ENCODE measurements at places on chromosomes 5 and 9.
A peak's percentile ranks its signal among the peaks of the same experiment; 100 is the strongest.

GRCh38 chr5:39412721-39413394 lies 11.9 kb downstream of the DAB2 start:
- DNase-seq = no peak

DNA sequence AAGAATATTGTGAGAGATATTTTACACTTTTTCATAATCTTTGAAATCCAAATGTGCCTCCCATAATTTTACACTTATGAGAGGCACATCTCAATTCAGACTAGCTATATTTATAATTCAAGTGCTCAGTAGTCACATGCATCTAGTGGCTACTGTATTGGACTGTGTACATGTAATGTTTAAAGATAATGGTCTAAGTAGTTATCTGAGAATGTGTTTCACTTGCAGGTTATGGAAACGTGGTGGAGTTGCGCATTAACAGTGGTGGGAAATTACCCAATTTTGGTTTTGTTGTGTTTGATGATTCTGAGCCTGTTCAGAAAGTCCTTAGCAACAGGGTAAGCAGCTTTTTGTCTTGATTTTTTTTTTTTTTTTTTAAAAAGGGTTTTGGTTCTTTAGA lies 28.8 kb downstream of the G3BP1 start:
- no peak for DNase-seq

DNA sequence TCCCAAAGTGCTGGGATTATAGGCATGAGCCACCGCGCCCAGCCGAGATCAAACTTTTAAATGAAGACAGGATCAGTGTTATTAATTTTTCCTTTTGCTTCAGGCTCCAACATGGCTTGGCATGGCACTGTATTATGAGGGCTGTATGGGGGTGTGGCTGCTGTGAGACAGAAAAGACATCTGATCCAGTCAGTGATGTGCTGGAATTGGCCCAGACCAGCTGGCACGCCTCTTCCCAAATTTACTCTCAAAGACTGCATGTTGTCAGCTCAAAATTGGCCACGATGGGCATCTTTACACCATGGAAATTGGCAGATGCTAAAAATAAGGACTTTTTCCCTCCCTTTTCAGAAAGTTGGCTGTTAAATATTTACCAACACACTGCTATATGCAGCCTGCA lies 12.1 kb upstream of the COL27A1 start:
- no peak for DNase-seq

DNA sequence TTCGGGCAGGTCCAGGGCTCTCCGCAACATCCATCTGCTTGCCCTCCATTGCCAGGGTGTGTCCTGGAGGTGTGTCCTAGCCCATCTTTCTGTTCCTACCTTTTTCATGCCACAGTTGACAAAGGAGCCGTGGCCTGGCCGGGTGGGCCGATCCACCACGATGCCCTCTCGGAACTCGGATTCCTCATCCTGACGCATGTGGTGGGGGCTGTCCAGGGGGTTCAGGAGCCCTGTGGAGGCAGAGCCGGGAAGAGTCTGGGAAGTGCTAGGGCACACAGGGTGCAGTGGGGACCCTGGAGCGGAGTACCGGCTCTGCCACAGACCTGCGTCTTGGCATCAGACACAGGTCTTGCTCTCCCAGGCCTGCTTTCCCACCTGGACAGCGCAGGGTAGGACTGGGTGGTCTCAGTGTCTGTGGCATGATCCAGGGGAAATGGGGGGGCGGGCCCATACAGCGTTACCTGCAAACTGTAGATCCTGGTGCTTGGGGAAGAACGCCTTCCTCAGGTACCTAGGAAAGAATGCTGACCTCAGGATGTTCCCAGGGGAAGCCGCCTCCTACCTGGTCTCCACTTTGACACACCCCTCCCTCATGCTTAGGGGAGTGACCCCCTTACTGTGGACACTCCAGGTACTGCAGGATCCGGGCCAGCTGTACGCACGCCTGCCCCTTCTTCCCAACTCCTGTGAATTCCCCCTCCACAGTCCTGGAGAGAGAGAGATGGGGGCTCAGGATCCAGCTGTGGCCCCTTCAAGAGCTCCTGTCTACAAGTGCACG lies 3.5 kb downstream of the SPOUT1 start:
- DNase-seq = no peak

DNA sequence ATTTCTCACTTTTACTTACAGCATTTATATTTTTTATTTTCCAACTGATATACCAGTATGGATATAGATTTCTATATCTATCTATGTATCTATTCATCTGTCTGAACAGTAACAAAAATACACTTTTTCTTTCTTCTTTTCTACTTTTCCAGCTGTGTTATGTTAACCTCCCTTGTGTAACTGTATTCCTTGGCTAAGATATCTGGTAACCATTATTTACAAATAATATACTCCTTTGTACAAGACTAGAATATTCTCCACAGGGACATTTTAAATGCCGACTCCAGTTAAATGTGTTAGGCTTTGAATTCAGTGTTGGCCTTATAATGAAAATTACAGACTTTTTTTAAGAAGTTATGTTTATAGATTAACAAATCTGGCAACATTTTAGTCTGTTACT lies 168.7 kb downstream of the XRCC4 start:
- DNase-seq = no peak

- no peak for DNase-seq
These were observed 208.6 kb downstream of the DRD1 start for GRCh38 chr5:175235251-175235960.

GRCh38 chr5:157944077-157944633 lies 85.2 kb upstream of the CLINT1 start:
- DNase-seq = no peak

DNA sequence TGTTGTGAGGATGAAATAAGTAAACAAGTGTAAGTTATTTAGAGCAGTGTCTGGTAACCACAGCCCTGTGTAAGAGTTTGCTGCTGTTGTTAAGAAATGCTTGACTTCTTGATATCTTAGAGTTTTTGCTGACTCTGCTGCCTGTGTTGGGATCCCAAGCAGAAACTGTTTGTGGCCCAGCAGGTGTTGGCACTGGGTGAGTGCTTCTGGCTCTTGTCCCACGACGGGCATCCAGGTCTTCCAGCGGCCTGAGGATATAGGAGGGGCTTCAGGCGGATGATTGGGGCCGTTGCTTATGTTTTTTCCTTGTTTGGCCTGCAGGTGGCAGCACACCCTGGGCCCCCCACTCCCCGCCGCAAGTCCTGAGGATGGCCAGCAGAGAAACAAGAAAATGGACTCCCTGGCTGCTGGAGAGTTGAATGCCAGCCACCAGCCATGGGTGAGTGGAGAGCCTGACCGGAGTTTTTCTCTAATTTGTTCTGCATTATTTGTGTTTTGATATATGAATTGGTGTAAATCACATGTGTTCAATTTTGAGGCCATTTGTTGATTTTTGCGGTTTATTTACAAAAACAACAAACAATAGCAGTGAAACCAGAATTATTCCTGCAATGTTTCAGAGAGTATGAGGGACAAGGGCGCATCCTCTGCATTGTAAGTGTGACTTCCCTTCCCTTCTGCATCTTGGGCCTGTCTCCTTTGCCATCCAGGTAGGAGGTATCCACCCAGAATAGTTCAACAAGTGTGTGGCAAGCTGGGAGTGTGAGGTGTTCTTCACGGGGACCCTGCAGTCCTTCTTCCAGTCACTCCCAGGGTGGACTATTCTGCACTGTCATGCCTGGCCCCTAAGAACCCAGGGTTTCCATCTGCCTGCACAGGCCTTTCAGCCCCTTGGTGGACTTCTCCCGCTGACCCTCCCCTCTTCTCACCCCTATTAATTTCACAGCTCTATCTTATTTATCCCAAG lies 50.3 kb downstream of the SLC22A5 start:
- DNase-seq = peak; percentile 71

DNA sequence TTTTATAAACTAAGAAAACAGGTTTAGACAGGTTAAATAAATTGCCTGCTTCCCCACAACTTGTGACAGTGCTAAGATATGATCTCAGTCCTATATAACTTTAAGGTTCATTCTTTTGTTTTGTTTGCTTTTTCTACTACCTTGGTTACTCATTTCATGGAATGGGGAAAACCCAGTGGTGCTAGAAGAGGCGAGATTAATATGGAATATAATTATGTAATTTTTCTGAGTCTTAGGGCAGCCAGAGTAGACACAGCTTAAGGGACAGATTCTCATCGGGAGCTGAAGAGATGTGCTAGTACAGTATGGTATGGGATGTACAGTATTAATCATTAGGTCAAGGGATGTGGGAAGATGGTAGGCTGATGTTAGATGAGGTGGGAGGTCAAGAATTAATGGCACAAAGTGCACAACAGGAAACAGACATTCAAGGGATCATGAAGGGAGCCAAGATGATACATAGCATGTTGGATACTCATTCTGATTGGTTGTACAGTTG lies 6.2 kb downstream of the TRIM32 start:
- peak; percentile 71 for DNase-seq

- DNase-seq = peak; percentile 34
These were observed 7.2 kb downstream of the SNAPC4 start for GRCh38 chr9:136392538-136393449.

DNA sequence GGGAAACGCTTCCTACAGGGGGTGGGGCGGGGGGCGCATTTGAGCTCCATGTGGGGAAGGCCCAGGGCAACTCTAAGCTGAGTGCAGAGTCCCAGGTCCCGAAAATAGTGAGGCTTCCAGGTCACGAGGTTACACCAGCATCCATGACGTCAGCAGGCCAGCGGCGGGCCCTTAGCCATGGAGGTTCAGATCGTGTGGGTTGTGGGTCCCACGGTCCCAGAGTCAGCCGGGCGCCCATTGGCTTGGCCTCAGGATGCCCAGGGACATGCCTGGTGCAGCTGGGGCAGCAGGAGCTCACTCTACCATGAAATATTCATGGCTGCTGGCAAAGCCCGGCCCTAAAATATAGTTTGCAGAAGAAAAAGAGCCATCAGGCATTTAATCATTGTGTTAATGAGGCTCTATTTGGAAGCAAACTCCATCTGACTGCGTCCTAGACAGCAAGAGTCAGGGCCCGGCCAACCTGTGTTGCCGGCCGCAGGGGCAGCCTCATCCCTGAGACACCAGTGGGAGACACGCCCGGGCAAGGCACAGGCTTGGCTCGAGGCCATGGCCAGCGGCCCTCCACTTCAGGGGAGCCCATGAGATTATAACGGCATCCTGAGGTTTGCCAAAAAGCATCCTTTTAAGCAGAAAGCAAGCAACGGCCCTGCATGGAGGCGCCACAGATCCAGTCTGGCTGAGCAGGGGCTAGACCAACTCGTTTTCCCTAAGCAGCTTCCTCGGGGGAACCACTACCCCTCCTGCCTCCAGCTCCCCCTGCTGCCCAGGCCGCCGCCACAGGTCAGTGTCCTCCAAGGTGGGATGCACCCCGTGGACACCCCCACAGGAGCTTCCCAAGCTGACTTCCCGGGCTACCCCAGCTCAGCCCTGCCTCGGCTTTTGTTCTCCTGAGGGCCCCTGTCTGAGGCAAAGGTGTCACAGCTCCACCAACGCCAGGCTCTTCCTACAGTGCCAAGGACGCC lies 108.9 kb upstream of the PPP1R26 start:
- no peak for DNase-seq

DNA sequence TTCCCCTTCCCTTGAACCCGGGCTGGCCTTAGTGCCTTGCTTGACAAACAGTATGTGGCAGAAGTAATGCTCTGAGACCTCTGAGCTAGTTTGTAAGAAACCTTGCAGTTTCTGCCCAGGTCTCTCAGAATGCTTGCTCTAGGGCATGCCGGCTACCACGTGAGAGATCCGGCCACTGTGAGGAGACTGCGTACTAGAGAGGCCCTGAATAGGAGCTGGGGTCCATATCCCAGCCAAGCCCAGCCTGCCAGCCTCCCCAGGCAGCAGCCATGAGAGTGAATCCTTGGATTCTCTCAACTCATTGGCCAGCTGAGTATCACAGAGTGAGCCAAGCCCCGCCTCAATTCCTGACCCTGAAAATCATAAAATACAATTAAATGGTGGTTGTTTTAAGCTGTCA lies 16.0 kb upstream of the COL15A1 start:
- no peak for DNase-seq

- DNase-seq = peak; percentile 33
These were observed 166.9 kb downstream of the DMRT2 start for GRCh38 chr9:1217076-1217475.

DNA sequence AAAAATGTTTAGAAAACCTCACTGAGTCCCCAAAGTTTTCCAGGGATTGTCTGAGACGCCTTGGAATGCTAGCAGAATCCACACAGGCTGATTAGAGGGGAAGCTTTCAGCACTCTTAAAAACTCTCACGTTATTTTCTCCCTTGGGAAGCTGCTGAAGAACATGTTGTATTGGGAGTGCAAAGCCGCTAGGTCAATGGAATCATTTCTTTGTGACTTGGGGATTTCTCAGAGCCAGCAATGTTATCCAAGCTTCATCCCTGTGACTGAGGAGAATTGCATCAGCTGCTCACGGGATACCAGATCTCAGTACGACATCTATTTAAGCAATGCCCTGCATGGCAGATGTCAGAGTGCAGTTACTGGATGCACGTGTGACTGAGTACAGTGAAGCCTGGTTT lies 426.4 kb upstream of the MPDZ start:
- DNase-seq = peak; percentile 95

DNA sequence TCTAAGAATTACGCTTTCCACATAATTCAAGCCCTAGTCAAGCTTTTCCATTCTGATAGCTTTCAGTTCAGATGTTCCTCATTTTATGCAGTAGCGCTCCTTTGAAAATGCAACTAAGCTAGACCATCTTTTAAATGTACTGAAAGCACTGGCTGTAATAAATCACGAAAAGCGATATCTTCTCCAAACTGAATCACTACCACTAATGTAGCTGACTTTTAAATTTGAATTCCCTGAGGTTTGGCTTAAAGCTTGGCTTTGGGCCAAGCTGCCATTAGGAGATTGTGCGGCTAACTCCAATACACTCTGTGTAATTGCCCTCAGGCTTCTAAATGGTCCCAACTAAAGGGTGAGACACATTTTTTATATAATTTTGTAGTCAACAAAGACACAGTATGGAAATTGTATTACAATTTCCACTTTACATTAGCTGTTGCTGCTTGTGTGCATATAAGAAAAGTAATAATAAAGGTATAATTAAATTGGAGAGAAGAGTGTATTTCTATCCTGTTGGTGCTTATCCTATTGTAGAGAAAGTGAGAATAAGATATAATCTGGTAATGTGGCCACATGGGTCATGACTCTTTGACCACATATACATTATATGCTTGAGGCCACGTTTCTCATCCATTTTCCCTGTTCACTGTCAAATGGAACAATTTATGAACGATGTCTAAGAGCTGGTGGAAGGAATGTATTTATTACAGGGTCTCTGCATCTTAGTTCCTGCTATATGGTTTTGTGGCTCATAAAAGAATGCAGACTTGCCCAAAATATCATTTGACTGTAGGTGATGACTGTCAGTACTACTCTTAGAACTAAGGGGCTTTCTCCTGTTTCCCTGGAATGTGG lies 118.7 kb upstream of the TAF11L2 start:
- DNase-seq = peak; percentile 25

- DNase-seq = peak; percentile 75
These were observed 468.8 kb upstream of the DMAC1 start for GRCh38 chr9:8268216-8268878.

Measured in fibroblast of mammary gland (primary cell).